ENCODE measurements at places on chromosomes 13 and 19. TPM values are rescaled to one million over a fixed set of nuclear protein-coding genes. Genes with fewer than 3 reads are reported as not detected.

DNA sequence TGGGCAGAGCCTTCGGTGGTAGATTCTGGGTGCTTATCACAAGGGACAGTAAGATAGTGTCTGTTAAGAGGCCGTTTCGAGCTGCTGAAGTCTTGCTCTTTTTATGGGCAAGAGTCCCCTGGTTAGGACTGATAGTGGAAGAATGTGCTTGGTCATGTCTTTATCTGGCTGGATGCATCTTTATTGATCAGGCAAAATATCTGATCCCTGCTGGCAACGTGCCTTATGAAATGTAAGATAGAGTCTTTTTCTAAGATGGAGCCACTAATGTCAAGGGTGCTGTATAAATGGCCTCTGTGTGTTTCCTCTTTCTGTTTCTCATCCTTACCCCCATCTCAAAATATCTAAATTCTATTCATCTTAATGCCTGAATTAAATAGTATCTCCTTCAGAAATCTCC is 53.3 kb downstream of the MYO16 start:
- no peak for DNase-seq

GRCh38 chr19:45767881-45768654 is 984 bp downstream of the SIX5 start:
- DNase-seq: no peak

DNA sequence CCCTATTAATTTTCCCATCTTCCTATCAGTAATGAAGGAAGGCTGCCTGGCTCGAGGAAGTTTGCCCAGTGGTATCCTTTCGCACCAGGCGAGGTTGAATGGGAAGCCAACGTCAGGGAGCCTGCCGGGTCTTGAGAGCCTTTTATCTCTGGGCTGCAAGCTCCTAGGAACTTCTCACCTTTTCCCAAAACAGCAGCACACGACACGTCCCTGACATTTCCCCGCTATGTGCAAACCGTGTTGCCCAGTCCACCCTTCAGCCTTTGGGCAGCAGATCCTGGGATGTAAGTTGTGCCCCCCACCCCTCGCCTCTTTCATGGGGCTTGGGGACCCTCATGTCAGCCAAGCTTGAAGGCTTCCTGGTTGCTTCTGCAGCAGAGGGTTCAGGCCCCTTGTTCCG is 179.1 kb downstream of the ZNF536 start:
- no peak for DNase-seq

- DNase-seq: peak; percentile 46
These were observed 187.8 kb downstream of the LHFPL6 start for GRCh38 chr13:39415008-39415802.

GRCh38 chr19:17314007-17314593 is 4.7 kb downstream of the DDA1 start:
- no peak for DNase-seq

ZNF559 gene
- total RNA-seq: 10.8 TPM

DNA sequence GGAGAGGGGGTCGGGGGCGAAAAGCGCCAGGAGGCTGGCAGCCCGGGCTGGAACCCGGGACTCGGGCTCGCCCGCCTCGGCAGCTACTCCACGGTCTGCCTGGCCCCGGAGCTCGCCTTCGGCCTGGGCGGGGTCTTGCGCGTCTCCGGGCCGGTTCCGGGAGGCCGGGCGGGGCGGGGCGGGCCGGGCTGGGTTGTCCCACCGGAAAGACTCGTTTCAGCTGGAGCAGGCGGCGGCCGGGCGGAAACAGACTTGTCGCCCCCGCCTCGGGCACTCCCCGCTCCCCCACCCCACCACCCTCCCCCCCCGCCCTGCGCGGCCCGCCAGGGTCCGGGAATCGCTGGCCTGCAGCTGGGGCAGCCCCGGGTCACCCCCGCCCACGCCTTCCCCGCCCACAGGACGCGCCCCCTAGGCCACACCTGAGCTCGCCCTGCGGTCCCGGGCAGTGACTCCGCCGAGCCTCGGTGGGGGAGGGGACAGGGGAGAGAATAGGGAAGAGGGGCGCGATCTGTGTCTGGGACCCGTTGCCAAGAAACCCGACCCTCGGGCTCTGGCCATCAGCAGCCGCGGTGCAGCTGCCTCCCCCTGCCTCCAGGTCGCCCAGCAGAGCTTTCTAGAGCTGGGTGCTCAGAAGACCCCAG is 109.4 kb downstream of the KCTD15 start:
- DNase-seq: no peak

Measured in hematopoietic multipotent progenitor cell (in vitro differentiated cells).